A549 (cell line): ENCODE measurements at places on chromosomes 2 and 18. TPM values are rescaled to one million over a fixed set of nuclear protein-coding genes. Genes with fewer than 3 reads are reported as not detected.
A peak's percentile ranks its signal among the peaks of the same experiment; 100 is the strongest.

GRCh38 chr18:78793313-78794070, 186.1 kb upstream of the SALL3 start:
- no peak for DNase-seq

DNA sequence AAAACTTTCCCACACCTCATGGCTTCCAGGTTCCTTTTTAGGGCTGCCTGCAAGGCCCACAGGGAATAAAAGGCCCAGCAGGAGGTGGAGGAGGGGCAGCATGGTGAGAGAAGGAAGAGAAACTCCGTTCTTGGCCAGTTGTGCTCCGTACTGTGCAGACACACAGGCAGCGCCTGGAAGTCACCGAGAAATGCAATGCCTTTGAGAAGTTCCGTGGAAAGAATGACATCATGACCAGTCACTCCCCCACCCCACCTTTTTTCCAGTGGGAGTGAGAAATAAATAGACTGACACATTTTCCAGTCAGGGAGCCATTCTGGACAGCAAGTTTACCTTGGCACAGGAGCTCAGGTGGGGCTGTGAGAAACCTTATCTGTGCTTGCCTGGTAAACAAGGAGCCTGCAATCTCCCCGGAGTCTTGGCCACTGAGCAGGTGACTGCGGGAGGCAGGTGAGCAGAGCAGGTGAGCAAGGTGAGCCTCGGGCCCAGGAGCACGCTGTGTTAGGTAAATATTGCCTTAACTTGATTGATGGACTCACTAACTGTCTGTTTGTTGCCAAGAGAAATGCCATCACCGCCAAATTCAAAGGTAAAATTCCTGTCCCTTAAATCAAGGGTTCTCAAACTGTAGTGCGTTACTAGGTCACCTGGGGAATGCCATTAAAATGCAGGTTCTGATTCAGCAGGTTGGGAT, 13.5 kb upstream of the LBH start:
- no peak for DNase-seq

DNA sequence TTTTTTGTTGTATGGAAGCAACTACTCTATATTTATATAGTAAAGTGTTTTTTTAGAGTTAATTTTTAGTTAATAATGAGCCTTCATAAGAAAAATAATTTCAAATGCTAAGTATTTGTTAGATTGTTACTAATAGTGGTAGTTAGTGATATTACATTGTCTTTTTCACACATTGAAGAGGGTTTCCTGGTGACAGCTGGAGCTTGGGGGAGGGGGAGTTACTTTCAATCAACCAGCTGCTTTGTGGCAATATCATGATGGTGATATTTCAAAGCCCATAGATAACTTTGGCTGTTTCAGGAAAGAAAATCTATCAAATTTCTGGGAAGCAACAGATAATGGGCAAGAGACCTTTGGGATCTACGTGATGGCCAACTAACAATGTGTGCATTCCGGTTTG, 4.1 kb downstream of the RHBDD1 start:
- no peak for DNase-seq

DNA sequence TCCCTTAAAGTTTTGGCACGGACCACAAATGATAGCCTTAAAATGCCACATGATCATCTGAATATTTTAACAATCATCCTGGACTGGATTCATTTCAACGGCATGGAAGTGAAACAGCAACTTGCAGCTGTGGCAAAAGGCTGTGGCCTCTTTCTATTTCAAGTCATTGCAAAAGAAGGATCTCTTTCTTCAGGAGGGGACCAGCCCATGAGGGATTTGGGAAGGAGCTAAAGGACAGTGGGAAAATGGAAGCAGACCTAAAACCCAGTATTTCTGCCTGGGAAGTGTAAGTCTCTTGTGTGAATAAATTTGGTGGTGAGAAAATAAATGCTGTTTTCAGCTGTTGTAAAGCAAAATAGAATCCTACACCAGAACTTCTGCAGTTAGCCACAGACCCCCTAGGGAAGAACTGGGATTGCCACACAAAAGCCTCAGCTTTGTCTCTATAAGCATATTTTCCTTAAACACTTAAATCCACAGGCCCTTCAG, 107.3 kb upstream of the ZFP36L2 start:
- DNase-seq: no peak

TWIST2 gene
- 6.0 to 8.7 TPM (median 7.1 TPM) in 3 replicates for polyA plus RNA-seq

DNA sequence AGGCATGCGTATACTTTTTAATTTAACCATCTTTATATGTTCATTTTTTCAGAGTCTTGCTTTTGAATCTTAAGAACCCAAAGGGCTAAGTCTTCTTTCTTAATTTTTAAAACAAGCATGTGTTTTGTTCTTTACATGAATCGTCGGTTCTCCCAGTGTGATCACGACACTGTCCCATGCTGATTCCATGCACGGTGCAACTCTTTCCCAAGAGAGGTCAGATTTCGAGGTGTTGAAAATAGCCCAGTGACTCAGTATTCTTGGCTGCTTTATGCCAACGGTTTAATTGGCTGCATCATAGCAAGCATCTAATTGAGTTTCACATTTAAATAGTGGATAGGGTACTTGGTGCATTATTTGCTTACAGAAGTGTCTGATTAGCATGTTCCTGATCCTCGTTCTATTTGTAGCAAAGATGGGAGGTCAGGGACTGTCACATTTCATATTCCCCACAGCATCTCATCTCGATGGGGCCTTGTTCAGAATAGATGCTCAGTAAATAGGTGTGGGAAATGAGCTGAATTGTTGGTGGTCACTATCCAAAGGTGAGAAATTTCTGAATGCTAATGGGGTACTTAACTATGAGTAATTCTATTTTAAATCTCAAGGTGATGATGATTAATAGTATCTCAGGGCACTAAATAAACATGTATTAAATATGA, 2.8 kb downstream of the NPAS2 start:
- no peak for DNase-seq

DNA sequence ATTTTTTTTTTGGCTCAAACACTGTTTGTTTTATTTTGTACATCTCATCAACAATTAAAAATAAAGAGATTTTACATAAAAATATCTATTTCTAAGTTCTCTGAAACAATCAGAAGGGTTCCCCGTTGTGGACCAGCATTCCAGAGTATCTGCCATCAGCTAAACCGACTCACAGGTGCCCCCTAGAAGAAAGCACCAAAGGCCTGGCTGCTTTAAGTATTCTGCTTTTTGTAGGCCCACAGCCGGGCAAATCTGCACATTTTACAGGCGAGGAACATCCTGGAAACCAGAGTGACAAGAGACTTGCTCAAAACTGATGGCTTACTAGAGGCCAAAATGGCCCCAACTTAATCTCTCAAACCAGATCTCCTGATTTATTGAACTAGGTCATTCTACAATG, 82.2 kb upstream of the SETBP1 start:
- no peak for DNase-seq

DNA sequence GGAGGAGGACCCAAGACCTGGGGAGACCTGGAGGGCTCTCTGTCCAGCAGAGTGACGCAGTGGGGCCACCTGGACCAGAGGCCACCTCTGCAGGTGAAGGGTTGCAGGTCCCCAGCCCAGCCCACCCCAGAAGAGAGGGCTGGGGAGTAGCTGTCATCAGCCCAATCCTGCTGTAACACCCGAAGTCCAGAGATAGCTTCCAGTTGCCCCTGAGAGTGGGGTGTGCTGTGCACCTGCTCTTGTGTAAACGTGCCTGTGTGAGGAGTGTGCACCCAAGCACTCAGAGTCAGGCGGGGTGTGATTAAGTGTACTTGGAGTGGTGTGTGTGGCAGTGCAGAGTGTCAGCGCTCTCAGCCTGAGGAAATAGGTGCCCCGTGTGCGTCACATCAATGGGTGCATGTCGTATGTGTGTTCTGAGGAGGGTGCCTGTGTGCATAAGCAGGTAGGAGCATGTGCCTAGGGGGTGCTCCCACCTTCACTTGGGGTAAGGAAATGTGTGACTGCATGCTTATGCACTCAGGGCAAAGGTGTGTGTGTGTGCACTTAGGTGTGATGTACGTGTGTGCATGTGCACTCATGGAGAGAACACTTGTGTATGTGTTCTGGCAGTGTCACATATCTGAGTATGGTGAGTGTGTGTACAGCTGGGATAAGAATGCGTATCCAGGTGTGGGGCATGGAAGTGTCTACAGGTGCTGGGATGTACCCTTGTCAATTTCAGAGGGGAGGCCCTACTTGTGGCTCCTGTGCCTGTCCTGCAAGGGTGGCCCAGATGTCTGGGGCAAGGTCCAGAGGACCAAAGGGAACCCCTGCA, 672 bp downstream of the ATP6V1B1 start:
- DNase-seq: no peak

DNA sequence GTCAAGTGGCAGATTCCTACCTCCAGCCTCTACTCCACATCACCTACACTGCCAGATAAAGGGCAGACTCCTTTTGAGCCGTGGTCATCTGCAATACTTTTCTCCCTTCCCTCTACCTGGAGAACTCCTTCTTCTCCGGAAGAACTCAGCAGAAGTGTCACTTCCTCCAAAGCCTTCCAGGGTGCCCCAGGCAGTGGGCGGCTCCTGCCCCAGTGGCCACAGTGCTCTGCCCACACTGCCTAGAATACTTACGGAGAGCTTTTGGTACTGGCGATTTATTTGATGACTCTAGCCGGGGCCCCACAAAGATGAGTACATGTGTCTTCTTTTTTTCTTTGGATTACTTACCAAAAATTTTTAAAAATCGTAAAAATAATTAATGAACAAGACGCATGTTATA, 39.7 kb downstream of the FOSL2 start:
- DNase-seq: no peak

- no peak for DNase-seq
Observed at GRCh38 chr18:51383116-51383515, 185.6 kb upstream of the MEX3C start.

DNA sequence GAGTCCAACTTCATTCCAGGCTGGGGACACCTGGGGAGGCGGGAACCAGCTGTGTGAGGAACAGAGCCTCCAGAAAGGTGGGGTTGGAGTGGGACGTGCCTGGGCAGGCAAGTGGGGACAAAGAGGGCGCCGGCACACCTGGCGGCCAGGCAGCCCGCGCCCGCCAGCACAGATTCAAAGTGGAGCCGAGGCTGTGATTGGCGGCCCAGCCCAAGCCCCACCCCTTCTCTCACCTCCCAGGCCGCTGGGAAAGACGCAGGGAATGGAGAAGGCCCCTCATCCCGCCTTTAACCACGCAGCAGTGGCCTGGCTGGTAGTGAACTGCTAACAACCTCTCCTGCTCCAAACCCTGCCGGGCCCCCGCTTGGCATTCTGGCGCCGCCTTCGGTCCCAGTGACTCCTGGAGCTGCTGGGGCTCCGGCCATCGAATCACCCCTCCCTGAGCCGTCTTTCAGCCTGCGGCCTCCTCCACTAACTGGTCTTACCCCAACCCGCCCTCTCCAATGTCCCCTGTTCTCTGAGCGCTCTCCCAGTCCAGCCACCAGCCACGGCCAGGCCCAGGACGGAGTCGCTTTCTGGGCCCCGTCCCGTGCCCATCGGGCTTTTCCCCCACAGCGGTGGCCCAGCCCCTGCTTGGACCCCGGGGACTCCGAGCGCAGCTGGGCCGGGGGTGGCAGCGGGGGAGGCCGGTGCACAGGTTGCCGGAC, 27.9 kb upstream of the PTMA start:
- no peak for DNase-seq

DNA sequence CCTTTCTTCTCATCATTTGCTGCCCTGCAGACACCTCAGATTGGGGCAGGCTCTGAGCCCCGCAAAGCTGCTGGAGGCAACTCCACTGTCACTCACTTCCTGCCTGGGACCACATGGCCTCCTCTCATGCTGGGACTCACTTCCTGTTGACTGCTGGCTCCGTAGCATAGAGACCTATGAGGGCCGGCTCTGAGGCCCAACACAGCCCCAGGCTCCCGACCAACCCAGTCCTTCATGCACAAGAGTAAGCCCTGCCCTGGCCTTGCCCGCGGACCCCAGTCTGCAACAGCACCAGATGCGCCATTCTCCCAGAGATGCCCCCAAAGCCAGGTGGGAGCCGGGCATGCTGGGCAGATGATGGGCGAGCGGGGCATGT, 55.7 kb downstream of the DNMT3A start:
- DNase-seq: no peak

GRCh38 chr2:74525717-74526648, at the start of gene DQX1:
Gene DQX1, minus strand, starts transcription at chr2:74526231. Its CDS starts 502 bp downstream, at chr2:74525729.
- peak; percentile 77 for DNase-seq

DNA sequence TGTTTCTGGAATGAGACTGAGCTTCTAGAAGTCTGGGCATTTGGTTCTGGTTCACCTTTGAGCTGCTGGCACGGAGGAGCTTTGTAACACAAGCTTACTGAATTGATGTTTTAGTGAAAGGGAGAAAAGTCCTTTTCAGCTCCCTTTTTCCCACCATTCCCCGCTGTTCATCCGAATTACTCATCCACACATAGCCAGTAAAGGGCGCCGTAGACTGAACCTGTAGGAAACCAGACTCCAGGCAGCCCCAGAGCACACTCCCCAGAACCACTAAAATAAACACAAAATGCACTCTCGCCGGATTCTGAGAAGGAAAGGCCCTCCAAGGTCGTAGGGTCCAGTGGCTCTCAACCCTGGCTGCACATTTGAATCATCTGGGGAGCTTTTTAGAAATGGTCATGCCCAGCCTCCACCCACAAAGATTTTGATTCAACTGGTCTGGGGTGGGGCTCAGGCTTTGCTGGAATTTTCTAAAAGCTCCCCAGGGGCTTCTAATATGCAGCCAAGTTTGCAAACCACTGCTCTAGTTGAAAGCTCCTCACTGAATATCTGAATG, 29.6 kb downstream of the TCF7L1 start:
- no peak for DNase-seq

DNA sequence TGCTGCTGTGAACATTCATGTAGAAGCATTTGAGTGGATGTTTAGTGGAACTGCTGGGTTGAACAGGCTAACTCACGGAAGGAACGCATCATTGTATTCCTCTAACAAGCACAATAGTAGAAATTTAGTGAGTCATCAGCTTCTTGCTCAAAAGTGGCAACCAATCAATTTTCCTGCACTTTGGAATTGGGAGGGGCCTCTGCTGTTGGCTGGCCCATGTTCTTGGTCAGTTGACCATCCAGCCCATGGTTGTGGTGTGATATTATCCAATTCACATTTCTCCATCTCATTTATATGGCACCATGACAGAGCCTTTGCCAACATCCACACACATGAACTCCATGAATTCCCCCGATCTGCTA, 95.0 kb downstream of the TNFRSF11A start:
- DNase-seq: peak; percentile 48

GRCh38 chr2:138711812-138712211, 68.4 kb downstream of the NXPH2 start:
- no peak for DNase-seq

GRCh38 chr2:239308661-239309397, 92.0 kb downstream of the HDAC4 start:
- no peak for DNase-seq

DNA sequence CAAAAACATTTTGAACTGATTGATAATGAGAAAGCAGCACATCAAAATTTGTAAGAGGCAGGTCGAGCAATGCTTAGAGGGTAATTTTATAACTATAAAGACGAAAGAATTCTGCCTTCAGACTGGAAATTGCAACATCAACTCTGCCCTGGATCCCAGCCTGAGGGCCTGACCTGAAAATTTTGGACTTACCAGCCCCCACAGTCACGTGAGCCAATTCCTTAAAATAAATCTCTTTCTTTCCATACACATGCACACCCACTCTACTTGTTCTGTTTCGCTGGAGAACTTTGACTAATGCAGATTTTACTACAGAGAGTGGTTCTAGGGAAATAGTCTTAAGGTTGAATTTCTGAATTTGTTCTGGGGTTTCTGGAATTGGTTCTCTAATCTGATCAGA, 14.6 kb upstream of the ACOXL start:
- DNase-seq: no peak
